Fibroblast of skin of right biceps (primary cell): ENCODE measurements at places on chromosomes 1 and 21.

- DNase-seq: peak; percentile 30
Observed at GRCh38 chr1:184820956-184821355, 66.3 kb upstream of the EDEM3 start.

GRCh38 chr21:45494851-45495680, 47.2 kb downstream of the SLC19A1 start:
- DNase-seq: no peak

GRCh38 chr1:87170157-87170556, 158.5 kb upstream of the LMO4 start:
- DNase-seq: peak; percentile 62

- DNase-seq: no peak
Observed at GRCh38 chr1:194042736-194043135, 856.3 kb upstream of the B3GALT2 start.

GRCh38 chr1:39568208-39568607, 8.4 kb downstream of the PABPC4 start:
- DNase-seq: no peak

GRCh38 chr1:212121779-212122178, 86.2 kb downstream of the DTL start:
- DNase-seq: no peak

DNA sequence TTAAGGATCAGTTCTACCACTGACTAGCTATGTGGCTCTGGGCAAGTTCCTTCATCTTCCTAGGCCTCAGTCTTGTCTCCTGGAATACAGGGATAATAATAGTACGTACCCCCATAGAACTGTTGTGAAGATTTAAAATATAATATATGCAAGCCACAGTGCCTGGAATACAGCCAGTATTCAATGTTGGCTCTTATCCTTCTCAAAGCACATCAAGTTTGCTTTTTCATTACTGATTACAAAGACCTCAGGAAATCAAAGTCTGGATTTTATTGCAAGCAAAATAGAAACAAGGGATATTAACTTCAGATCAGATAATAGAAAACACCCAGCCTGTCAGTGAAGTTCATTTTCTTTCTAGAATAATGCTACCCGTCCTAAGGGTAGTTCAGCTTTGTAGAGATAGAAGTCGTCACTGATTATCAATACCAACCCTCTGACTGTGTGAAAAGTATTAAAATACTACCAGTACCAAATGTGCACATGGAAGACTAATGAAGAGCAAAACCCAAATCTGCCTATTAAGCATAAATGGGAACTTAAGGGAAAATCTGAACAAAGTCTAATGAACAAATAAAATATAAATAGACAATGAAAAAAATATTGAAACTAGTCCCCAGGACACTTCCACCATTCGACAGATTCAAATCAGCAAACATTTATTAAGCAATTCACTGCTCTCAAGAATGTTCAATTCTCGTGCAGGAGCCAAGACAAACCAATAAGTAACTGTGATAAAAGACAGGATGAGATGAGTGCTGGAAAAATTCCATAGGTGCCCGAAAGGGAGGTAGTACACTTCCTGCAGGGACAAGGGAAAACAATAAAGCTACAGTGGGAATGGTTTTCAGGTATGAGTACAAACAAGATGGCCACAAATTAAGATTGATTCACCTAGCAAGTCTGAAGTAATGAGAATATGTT, 206.2 kb downstream of the SMYD3 start:
- no peak for DNase-seq

DNA sequence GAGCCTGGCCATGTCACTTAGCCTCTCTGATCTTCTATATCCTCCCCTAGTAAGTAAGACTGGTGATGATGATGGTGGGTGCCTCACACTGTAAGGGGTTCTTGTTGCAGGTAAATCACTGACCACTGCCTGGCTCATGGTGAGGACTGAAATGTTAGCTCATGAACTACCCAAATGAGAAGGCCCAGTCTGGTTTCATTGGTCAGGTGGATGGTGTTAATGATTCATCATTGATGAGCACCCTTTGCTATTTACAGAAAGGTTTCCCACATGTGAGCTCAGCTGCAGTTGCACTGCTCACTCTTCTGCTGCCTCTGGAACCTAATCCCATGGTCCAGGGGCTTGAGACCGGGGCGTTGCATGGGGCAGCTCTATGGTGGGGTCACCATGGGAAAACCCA, 417.7 kb downstream of the PRDM2 start:
- DNase-seq: no peak

GRCh38 chr1:3910049-3910731, 10.1 kb upstream of the C1orf174 start:
- no peak for DNase-seq

DNA sequence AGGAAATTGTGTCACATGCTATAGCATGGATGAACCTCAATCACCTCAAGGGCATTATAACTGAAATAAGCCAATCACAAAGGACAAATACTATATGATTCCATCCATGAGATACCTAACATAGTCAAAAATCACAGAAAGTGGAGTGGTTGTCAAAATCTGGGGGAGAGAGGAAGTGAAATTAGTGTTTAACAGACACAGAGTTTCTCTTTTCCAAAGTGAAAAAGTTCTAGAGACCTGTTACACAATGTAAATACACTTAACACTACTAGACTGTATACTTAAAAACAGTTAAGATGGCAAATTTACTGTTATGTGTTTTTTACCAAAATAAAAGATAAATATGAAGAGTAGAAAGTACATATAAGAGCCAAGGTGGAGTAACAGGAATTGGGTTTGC, 31.8 kb downstream of the ZNF644 start:
- no peak for DNase-seq

DNA sequence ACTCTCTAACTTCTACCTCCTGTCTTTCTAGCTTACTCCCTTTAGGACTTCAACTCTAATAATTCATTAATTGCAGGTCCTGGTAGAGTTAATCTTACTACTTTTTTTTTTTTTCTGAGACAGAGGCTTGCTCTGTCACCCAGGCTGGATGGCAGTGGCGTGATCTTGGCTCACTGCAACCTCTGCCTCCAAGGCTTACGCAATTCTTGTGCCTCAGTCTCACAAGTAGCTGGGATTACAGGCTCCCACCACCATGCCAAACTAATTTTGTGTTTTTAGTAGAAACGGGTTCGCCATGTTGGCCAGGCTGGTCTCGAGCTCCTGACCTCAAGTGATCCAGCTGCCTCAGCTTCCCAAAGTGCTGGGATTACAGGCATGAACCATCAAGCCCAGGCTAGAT, 15.7 kb downstream of the BTBD8 start:
- DNase-seq: no peak

- no peak for DNase-seq
Observed at GRCh38 chr21:42981214-42981523, 6.8 kb downstream of the PKNOX1 start.

DNA sequence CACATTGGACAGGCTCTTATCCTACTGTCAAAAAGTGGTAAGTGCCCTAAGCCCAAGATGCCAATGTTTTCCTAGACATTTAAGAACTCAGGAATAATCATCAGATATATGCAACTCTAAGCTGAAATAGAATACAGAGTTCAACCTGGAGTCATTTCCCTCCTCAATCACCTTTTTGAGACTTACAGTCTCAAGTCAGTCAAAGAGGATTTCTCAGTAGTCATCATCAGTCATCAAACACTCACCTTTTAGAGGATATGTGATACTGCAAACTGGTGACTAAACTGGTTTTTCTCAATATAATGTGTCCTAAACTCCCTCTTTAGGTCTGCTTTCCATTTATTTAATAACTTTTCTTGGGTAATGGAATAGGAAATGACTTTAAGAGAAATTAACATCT, 145.3 kb upstream of the ADAMTS5 start:
- no peak for DNase-seq

- DNase-seq: no peak
Observed at GRCh38 chr21:33305344-33305671, 19.5 kb upstream of the IFNAR1 start.

DNA sequence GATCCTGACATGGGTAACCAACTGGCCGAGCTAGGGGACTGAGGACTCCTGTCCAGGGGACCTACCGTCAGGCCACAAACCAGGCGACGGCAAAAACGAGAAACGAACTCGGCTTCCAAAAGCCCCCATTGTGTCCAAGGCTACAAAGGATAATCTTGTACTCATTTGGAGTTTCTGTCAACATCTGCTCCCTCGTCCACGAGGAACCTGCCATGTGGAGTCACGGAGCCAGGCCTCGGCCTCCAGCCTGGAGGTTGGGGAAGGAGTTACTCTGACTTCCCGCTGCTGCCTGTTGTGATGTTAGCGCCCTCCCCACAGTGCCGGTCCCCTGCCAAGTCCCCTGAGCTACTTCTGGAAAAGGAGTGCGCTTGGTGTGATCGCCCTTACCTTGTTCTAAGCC, 7.3 kb downstream of the KRTAP10-1 start:
- no peak for DNase-seq

DNA sequence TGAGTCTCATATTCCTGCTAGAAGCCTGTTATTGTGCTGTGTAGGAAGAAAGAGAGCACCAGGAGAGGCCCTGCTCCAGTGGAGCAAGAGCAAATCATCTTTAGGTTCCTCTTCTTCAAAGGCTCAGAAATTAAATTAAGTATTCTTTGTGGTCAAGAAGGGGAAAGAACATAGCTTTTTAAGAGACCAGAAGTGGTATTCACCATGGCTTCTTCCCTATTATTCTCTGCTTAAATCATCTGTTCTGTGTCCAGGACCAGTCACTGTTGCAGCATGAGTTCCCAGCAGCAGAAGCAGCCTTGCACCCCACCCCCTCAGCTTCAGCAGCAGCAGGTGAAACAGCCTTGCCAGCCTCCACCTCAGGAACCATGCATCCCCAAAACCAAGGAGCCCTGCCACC, 1.1 kb downstream of the SPRR1B start:
- DNase-seq: no peak

DNA sequence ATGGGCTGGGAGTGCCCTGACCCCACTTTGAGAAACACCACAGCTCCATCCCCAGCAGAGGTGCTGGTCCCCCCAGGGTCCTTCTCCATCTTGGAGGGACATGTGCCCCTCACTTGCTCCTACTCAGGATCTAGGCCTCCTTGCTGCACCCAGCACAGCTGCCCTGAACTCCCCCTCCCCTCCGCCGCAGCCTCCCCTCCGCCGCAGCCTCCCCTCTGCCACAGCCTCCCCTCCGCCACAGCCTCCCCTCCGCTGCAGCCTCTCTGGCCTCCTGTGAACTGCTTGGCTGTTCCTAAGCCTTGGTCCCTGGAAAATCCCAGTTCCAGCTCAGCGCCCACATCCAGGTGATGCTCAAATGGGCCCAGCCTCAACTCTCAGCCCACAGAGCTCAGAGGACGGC, 15.9 kb upstream of the TSPEAR start:
- no peak for DNase-seq

- DNase-seq: no peak
Observed at GRCh38 chr21:45937721-45938452, 43.7 kb upstream of the COL6A1 start.

- DNase-seq: peak; percentile 15
Observed at GRCh38 chr1:240044620-240045019, 47.1 kb upstream of the FMN2 start.

DNA sequence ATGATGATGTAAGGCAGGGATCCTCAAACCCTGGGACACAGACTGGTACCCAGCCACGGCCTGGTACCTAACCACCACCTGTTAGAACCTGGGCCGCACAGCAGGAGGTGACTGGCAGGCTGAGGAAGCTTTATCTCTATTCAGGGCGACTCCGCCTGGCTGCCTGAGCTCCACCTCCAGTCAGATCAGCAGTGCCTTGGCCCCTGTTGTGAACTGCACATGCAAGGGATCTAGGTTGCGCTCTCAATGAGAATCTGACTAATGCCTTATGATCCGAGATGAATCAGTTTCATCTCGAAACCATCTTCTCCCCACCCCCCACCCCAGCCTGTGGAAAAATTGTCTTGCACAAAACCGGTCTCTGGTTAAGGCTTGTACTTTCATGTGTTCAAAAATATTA, 4.2 kb downstream of the RNPC3 start:
- peak; percentile 57 for DNase-seq

DNA sequence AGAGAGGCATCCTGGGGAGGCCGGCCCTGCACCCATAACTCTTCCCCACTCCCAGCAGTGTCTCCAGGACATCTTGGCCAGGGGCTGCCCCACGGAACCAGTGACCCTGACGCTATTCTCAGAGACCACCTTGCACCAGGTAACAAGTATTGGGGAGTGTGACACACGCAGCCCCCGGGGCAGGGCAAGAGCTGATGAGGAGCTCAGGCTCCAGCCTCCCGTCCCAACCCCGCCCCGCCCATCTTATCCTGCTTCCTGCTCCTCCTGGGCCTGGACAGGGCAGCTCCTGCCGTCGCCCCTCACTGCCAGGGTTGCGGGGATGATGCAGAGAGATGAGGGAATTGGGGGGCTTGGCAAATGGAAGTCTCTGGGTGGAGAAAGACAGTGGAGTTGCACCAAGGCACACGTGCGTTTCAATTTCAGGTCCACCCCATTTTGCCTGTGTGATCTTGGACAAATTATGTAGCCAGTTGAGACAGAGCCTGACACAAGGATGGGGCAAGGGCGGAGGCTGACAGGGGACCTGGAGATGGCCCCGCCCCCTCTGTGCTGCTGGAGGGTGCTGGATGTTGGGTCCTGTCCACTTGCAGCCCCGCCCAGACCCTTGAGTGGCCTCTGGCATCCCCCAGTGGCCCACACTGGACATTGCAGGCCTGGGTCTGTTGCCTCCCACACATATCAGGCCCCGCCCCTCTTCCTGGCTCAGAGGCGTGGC, 10.7 kb downstream of the CLCNKA start:
- peak; percentile 85 for DNase-seq

GRCh38 chr1:30725450-30726095, 2.2 kb upstream of the MATN1 start:
- no peak for DNase-seq

GRCh38 chr21:32136546-32136945, 142.3 kb downstream of the MIS18A start:
- no peak for DNase-seq

DNA sequence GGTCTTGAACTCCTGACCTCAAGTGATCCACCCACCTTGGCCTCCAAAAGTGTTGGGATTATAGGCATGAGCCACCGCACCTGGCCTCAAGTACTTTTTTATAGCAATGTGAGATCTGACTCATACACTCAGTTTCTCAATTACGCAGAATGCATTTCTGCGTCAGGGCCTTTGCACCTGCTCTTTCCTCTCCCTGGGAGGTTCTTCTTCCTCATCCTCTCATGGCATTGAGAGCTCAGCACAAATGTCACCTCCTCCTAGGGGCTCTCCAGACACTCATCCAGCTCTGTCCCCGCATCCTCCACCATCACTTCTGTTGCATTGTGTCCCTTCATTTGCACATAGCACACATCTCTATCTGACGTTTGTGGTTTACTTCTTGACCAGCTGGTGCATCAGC, 418.8 kb downstream of the PTPRU start:
- DNase-seq: no peak

DNA sequence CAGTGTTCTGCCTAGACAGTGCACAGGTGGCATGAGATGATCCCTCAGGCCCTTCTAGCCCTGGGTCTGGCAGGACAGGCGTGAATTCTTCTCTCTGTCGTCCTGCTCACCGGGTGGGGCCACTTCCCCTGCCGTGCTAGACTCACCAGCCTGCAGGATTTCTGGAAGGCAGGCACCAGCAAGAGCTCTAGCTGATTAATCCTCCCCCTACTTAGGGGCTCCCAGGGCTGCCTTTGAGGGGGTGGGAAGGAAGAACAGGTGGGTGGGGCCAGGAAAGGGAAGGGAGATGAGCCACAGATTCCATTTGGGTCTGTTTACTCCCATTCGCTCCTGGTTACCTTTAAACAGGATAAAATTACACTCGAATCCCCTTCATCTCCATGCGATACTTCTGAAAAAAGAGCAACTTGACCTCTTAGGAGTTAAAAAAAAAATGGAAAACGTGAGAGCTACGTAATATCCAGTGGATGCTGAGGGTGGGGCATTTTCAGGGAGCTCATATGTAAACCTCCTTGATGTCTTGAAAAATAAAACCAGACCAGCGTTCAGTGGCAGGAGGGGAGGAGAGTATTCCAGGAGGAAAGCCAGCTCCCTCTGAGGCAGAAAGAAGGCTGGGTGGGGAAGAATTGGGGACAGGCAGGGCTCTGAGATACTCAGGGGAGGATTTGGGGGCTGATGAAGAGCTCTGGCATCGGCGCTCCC, 665.5 kb downstream of the PTPRU start:
- DNase-seq: no peak
